Panc1 (cell line): ENCODE measurements at places on chromosomes 1 and 21.

DNA sequence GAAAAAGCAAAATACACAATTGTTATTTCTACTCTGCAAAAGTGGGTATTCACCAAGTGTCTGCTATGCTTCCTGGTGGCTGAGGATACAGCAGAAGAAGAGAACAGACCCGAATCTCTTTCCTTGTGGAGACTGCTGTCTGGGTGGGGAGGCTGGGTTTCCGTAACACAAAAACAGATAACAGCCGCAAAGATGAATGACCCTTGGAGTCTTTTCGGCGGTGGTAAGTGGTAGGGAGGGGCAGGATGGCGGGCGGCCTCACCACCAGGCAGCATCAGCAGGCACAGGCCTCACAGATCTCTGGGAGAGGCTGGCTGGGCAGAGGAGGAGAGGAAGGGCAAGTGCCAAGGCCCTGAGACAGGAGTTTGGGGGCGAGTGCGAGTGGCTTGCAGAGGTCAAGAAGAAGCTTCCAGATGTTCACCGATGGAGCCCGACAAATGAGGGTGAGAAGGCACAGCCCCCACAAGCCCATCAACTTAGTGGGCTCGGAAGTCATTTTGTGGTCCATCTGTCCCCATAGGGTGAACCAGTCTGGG lies 164.2 kb downstream of the RHOU start:
- no peak for DNase-seq

- DNase-seq, result no peak
Observed at GRCh38 chr1:204232526-204232925, 18.7 kb upstream of the GOLT1A start.

- no peak for DNase-seq
Observed at GRCh38 chr1:44347280-44347679, 7.8 kb downstream of the ERI3 start.

DNA sequence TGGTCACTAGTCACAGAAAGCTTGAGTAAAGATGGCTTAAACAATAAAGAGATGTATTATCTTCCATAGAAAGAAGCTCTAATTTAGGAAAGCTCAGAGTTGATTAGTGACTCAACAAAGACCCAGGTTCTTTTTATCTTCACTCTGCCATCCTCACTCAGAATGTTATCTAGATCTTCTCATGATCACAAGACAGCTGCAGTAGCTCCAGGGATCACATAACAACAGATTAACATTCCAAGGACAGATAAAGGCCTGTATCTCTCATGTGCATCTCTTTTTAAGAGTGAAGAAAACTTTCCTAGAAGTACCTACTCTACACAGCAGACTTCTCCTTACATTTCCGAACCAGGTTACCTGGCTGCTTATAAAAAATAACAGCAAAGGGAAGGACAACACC lies 368.7 kb upstream of the PROX1 start:
- DNase-seq, result no peak

DNA sequence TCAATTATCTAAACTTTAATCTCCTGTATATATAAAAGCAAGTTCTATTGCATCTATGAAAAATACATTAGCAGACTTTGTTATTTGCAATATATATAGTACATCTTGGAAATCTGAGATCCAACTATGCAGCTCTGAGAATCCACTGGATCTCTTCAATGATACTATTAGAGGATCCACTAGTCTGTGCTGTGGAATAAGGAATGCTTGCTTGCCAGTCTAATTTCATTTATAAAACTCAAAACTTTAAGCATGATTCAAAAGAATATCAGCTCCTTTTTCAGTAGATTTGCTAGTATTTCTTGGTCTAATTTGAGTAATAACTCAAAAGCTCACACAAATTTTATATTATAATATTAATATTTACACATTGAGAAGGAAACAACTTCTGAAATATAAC lies 115.1 kb downstream of the SPATA6 start:
- DNase-seq, result no peak

- no peak for DNase-seq
Observed at GRCh38 chr1:156880473-156880872, 13.0 kb upstream of the PEAR1 start.

DNA sequence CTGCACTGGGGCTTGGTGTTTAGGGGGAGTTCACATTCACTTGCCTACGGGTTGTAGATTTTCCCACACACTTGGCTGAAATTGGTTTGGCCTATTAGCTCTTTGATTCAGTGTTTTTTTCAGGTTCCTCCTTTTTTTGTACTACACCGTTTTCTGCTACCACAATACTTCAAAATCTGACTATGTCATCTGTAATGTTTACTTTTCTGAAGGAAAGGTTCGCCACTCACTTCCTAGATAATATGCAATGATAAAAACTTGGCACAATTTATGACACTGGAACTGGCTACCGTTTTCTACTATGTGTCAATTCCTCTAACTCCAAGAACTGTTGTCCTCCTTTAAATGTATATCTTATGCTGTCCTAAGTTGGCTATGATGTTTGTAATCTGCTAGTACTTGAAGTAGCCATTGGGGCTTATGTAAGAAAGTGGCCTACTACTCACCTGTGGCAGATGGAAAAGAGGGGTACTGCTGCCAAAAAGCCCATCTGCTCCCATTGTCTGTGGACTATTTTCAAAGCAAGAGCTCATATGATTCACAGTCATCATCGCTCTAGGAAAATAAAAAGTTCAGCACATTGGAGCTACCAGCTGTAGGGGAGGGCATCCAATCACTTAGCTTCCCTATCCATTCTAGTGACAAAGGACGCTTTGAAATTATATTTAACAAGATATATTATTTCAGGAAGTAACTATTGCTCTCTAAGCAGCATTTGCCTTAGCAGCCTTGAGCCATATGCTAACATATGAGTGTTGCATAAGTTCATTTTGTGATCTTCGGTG lies 42.4 kb upstream of the BACH1 start:
- DNase-seq, result no peak

DNA sequence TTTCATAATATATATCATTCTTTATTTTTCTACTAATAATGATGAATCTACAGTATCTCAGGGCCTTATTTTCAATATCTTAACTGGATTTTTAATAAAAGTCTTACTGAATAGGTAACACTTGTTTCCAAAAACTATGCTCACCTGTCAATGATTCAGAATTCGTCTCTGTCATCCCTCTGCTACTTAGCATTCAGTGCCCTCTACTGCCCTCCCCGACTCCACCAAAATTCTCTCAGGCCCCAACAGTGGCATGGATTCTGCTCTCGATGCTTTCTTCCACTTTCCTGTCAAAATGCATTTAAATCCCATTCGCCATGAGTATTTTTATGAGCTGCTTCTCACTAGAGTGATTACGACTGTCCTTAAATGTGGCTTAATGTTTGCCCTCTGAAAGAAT lies 10.5 kb upstream of the BACH1 start:
- no peak for DNase-seq

DNA sequence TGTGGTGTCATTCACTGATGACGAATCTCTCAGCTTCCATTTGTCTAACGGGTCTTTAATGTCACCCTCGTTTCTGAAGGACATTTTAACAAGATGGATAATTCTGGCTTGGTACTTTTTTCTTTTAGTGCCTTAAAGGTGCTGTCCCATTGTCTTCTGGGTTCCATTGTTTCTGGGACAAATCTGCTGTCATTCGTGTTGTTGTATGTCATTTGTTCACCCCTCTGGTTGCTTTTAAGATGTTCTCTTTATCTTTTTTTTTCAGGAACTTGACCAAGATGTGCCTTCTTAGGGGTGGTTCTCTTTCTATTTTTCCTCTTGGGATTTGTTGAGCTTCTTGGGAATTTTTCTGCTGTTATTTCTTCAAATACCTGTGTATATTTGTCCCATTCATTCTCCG lies 14.0 kb upstream of the MMEL1 start:
- DNase-seq, result no peak
